T-helper 9 cell (primary cell): ENCODE measurements at places on chromosomes 2 and 18.
A peak's percentile ranks its signal among the peaks of the same experiment; 100 is the strongest.

DNA sequence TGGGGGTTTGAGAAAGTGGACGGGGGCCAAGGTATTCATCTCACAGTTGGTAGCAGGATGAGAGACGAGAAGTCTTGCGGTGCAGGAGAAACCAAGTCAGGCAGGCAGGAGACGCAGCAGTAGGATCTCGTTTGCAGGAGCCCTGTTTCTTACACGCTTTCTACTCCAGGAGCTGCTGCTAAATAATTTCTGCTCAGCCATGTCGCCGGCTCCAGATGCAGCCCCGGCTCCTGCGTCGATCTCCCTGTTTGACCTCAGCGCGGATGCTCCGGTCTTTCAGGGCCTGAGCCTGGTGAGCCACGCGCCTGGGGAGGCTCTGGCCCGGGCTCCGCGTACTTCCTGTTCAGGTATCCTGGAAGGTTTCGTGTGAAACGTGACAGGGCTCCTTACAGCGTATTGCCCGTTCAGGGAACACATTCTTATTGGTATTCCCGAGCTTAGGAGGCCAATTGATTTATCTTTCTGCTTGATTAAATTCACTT, 494 bp downstream of the ANKZF1 start:
- peak; percentile 24 for DNase-seq

- no peak for DNase-seq
These were observed 806.8 kb downstream of the PLCL1 start for GRCh38 chr2:198611201-198611600.

DNA sequence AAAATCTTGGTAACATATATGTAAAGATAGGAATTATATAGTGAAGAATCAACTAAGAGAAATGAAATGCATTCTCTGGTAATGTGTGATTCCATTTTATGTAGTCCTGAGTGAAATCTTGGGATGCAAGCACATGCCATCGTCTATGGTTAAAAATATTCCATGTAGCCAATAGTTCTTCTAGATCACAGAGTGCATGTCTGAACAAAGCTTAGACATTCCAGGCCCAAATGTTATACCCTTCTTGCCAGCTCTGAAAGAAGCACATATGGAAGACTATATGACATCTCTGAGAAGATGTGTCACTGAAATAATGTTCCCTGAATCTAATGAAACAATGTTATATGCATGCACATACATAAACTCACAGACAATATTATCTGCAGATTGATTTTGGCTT, 92.3 kb upstream of the TFPI start:
- DNase-seq, result no peak

DNA sequence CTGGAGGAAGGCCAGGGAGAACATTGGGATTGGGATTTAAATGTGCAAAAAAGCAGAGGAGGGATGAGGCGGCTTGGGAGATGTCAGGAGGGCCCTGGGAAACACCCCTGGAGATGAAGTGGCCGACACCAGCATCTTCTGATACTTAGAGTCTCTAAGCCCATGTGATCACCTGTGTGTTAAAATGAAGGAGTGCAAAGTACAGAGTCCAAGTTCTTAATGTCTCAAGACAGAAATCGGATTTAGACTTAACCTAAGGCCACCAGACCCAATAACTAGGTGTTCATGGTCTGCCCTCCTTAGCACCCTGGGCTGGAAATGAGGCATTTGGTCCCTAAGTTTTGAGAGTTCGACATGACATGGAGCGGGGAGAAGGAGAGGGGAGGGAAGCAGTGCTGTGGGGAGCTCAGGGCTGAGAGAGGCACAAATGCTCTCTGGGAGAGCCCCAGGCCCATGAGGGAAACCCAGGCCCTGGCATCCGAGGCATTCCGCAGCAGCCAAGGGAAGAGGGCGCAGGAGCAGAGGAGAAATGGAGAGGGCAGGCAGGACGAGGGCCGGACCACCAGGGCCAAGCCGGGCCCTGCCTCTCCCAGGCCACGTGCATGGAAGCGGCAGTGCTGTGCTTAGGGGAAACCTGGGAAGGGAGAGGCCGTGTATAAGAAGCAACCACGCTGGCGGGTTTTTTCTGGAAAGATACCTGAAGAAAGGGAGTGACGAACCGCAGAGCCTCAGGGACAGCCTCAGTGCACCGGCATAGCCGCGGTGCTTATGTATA, 63.3 kb downstream of the SFXN5 start:
- no peak for DNase-seq

DNA sequence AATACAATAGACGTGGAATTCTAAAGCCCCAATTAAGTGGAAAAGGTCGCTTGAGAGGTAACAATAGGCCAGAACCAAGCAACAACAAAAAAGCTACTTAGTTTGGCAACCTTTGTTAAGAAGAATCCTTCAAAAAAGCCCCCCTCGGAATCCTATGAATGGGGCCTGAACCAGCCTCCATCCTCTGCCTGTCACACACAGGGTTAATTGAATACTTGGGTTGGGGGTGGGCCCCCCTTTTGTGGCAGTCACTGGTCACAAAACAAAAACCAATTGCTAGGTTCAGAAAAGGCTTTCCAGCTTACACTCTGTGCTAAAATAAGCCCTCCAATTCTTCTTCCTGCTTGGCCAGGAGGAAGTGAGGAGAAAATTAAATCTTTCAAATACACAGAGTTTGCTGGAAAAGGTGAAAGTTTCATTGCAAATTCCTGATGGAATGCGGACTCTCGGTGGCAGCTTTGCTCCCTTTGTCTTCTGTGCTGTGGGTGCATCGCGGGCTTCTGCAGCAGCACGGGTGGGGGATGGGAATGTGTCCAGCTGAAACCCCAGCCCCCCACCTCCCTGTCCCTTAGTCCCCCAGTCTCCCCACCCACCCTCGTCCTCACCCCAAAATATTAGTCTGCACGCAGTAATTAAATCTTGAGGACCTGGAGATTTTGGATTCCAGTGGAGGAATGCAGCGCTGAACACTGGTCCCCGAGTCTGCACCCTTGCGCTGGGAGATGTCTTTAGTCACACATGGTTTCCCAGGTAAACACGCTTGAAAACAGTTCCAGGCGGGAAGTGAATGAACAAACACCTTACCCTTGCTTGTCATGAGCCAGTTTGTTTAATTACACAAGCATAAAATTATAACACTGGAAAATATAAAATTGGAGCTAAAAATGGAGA, 254.3 kb downstream of the SOX11 start:
- DNase-seq, result no peak
